Right ventricle myocardium superior (tissue), 1 donor: ENCODE measurements at places on chromosomes 7 and 10.

- DNase-seq, result no peak
Measured at GRCh38 chr7:9013940-9014339, 580.5 kb downstream of the NXPH1 start.

- DNase-seq, result peak; percentile 91
Measured at GRCh38 chr7:101688183-101688831, 59.2 kb upstream of the MYL10 start.

DNA sequence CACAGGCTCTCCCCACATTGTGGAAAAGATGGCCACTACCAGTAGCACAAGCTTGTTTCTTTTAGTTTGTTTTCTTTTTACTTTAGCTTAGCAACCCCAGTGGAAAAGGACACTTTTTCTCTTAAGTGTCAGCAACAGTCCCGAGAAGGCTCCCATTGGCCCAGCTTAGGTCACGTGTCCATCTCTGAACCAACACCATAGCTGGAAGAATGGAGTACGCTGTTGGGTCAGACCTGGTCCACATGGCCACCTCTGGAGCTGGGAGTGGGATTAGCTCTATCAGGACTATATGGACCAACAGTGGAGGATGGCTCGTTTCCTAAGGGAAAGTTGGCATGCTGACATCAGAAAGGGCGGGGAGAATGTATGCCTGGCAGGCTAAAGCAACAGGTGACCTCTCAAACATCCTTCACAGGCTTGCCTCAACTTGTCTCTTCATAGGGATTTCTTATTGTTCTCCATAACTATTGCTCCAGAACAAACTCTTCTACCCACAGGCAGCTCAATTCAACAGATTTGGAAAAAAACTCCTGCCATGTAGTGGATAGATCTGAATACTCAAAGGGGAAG lies 27.6 kb upstream of the NEUROG3 start:
- DNase-seq, result no peak

DNA sequence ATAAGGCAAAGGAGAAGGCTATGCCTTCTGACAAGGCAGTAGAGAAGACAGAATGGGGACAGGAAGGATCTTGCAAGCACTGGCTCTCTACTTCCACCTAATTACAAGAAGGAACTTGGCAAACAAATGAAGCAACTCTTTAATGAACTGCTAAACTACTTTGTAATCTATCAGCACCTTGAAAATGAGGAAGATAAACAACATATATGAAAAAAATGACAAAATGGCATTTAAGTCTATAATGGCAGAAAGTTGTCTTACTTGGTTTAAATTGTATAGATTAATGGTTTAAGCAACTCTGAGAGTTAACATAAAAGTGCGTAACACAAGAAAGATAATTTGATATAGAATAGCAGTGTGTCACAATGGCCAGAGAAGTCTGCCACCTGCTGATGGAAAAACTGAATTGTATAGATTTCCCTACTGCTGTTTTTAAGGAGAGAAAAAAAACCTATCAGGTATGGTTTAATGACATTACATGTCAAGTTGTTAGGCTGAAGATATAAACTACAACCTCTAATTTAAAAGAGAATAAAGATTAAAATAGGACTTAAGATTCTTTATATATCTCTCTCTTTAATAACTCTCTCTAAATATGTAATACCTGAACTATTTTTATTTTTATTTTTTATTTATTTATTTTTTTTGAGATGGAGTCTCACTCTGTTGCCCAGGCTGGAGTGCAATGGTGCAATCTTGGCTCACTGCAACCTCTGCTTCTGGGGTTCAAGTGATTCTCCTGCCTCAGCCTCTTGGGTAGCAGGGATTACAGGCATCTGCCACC lies 11.8 kb downstream of the NT5C3A start:
- DNase-seq, result no peak

DNA sequence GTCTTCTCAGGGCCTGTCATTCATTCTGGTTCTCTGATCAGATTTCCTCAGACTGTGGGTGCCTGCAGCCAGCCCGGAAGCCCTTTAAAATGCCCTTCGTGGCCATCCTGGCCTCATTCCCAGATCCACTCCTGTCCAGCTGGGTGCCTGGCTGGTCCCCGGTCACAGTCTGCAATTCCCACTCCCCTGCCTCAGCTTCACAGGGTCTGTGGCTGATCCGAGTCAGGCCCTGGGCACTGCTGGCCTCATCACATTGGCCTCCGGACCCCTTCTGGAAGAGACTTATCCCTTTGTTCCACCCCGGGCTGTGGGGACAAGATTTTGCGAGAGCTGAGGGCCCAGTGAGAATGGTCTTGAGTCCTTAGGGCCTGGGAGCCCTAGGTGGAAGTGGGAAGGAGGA lies 12.1 kb downstream of the DOCK1 start:
- DNase-seq, result no peak

- DNase-seq, result no peak
Measured at GRCh38 chr10:86263209-86263608, 103.4 kb downstream of the GRID1 start.

DNA sequence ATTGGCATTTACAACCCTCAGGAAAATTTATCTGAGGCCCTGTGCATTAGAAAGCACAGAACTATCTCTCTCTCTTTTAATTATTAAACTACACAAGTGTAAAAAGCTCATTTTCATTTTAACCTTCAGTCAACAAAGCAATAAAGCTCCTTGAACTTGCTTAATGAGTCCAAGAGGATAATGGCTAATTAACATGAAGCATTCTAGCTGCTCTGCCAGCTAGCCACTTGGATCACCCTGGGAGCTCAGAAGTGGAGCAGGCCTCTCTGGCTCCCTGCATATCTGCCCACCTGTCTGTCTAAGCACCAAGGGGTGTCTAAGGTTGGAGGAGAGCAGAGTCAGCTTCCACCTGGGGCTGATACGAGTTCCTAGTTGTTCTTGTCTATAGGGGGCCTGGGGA lies 56.0 kb upstream of the SLC35G1 start:
- DNase-seq, result no peak

- DNase-seq, result no peak
Measured at GRCh38 chr10:122495406-122496340, 34.3 kb downstream of the HTRA1 start.

GRCh38 chr7:35436452-35436851 lies 182.6 kb upstream of the TBX20 start:
- no peak for DNase-seq

DNA sequence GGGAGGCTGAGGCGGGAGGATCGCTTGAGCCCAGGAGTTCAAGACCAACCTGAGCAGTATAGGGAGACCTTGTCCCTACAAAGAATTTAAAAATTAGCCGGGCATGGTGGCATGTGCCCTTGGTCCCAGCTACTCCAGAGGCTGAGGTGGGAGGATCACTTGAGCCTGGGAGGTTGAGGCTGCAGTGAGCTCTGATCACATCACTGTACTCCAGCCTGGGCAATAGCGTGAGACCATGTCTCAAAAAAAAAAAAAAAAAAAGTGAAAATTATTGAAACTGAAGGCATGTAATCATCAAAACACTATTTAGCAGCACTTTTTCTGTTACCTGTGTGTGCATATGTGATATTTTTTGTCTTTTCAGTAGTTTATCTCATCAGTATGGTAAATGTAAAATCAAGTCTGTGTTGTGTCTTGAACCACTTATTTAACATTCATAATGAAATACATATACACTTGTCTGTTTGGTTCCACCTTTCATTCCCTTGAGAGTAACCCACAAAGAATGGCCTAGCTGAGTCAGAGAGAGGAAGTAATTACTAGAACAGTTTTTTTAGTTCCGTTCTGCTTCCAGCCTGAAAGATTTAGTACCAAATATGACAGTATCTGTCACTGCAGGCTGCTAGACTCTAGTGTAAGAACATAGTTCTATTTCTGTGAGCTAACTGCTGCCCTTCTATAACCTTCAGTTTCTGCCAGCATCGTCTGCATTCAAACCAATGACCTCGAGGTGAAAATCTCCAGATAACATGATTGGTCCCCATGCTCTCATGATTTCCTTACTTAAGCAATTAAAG lies 68.6 kb downstream of the MMRN2 start:
- DNase-seq, result no peak

DNA sequence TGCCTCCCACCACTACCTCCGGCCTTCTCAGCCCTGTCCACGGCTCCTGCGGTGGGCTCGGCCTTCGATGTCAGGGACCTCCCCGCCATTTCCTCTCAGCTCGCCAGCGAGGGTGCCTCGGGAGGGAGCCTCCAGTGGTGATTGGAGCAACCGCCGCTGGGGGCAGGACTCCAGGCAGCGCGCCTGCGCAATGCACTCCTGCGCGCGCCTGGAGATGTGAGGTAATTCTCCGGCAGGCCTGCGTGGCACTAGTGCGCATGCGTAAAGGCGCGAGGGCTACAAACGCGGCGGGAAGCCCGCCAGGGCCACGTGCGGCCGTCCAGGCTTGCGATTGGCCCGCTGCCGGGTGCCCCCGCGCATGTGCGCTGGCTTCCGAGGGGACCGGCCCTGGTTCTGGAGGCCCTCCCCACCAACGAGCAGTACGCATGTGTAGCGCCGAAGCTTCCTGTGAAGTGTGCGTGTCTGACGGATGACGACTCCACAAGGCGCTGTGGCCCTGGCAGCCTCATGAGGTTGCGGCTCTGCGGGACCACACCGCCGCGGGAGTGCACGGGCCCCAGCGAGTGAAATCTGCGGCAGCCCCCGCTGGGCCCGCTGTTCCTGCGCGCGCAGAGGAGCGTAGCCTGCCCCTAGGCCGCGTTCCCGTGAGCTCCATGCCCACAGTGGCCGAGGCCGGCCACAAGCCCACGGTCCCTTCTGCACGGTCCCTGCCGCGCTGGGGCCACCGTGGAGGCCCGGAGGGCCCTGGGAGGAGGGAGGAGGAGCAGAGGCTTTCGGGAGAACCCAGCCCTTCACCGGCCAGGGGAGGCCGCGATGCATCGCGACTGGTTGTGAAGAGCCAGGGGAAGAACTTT lies at the start of gene SYCE1:
Gene SYCE1, minus strand, starts transcription at position 143 of the 854 bp plus-strand sequence. Its CDS starts 54 bp downstream, at position 89.
- DNase-seq, result peak; percentile 50

DNA sequence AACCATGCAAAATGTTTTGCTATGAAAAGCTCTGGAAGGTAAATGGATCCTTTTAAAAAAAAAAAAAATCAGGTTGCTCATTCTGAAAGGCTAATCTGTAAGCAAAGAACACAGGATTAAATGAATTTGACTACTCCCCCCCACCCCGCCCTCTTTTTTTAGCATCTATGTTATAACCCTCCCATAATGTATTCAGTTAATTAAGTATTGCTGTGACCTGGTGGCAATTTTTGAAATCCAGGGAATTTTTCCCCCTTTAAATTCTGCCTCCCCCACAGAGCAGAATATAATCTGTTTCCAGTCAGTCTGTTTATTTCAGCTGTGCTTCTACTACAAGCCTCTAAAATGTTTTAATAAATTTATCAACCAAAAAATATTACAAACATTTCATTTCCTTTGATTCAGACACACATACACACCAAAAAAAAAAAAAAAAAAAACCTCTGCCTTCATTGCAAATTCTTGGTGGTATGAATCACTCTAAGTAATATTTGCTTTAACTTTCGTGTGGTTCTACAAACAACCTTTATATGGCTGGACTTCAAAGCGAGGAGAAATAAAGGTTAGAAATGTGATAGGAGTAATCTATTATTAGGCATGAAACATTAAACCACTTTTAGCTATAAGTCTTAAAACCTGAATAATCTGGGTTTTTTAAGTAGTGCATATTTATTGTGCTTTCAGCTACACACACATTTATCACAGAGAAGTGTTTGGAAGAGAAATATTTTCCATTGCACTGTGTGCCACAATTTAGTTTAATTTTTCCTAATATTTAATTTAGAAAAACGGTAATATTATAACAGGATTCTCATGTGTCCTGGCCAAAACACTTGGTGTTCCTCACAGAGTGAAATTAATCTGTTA lies 64.4 kb upstream of the ARID5B start:
- DNase-seq, result no peak

DNA sequence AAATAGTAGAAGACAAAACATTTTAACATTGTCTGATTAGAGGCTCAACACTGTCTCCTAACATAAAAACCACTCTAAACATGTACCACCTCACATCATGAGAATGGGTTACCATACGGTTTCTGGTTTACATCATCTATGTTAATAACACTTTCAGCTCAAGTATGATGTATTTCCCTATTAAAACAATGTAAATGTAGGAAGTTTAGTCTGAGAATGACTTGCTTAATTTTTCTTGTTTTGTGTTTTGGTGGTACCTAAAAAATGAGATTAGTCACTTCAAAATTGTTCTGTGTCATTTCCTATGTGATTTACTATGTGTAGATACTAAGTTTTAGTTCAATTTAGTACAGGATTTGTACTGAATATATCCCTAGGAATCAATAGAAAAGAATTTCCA lies 195.8 kb upstream of the SEMA3C start:
- DNase-seq, result no peak

DNA sequence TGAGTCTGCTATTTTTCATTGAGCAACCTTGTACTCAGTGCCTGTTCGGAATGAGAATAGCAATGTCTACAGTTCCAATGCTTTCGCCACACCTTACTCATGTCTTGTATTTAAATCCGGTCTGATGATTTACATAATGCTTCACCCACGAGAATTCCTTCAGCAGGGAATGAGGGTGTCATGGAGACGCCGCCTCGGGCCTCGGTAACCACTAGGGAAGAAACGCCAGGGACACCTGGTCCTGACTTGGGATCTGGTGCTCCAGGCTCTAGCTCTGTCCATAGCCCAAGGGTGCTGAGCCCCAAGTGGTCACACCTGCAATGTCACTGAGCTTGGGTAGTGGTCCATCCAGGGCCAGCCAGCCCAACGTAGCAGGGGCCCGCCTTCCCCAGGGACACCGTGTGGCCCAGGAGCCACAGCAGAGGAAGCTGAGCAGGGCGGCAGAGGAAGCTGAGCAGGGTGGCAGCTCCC lies 37.4 kb downstream of the PRKAG2 start:
- DNase-seq, result peak; percentile 32

GRCh38 chr7:74199551-74200355 lies 10.1 kb upstream of the LAT2 start:
- DNase-seq, result no peak

- DNase-seq, result no peak
Measured at GRCh38 chr7:48708122-48708521, 216.2 kb upstream of the CDC14C start.

- no peak for DNase-seq
Measured at GRCh38 chr10:13706604-13707003, 119.8 kb downstream of the PRPF18 start.

DNA sequence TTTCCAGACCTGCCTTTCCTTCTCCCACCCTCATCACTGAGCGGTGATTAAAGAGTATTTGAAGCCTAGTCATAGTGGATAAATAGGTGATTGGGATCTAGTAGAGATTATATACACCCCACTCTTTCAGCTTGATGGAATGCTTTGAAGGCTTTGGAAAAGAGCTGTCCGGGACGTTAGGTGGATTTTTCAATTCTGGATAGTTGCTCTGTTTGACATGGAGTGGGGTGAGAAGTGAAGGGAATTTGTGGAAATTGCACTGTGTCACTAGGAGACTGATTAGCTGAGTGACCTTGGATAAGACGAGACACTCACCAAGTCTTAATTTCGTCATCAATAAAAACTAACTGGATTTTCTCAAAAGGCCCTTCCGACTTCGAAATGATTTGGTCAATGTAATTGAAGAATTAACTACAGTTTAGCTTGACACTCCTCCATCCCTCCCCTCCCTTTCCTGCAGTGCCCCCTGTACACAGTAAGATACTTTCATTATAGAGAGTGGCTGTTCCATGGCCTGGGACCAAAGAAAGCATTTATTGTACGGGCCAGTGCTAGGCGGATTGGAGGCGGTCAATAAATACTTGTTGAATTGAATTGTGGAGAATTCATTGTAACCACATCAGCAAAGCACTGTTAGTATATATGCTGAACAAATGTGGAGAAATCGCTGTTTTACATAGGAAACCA lies 962 bp downstream of the ZKSCAN1 start:
- DNase-seq, result no peak

GRCh38 chr10:120945801-120946302 lies 94.7 kb downstream of the WDR11 start:
- peak; percentile 59 for DNase-seq
